ENCODE measurements at places on chromosomes 1 and 21. TPM values are rescaled to one million over a fixed set of nuclear protein-coding genes. Genes with fewer than 3 reads are reported as not detected.

S100A8 gene
- not detected for total RNA-seq

RORC gene
- total RNA-seq, result not detected

EPHX1 gene
- 228 TPM for total RNA-seq

C4BPA gene
- total RNA-seq, result 0.58 TPM

FCGR3A gene
- not detected for total RNA-seq

RSPO1 gene
- total RNA-seq, result 0.09 TPM

Data from A549 treated with CpdA at 1 μM for 4 hours (cell line).